ENCODE measurements at places on chromosomes 2 and 18. TPM values are rescaled to one million over a fixed set of nuclear protein-coding genes. Genes with fewer than 3 reads are reported as not detected.

GRCh38 chr2:128750328-128751165 is 431.9 kb upstream of the HS6ST1 start:
- DNase-seq = no peak

DNA sequence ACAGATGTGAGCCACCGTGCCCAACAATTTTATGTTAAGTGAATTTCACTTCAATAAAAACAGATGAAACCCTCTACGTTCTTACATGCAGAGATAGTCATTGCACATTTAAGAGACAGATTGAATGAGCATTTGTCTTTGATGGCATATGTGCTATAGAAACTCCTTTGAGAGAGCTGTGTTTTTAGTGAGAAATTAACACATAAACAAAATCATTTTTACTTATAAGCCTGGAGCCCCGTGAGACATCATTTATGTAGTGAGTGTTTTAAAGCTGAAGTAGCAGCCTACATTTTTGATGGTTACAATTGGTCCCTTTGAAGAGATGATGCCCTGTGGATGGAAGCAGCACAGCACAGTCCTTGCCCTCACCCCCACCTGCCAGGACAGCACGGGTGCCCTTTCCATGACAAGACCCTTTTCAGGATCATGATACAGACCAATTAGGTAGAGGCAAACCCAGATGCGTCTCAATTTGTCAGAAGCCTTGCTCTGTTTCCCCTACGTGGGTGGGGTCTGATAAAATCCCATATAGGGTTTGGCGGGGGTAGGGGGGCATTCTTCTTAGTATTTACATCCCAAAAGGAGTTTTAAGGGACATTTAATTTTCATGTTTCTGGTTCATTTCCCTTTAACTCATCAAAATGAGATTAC is 237.1 kb downstream of the BCL2 start:
- DNase-seq = no peak

Gene DSC2
- total RNA-seq = 4.6 TPM

DNA sequence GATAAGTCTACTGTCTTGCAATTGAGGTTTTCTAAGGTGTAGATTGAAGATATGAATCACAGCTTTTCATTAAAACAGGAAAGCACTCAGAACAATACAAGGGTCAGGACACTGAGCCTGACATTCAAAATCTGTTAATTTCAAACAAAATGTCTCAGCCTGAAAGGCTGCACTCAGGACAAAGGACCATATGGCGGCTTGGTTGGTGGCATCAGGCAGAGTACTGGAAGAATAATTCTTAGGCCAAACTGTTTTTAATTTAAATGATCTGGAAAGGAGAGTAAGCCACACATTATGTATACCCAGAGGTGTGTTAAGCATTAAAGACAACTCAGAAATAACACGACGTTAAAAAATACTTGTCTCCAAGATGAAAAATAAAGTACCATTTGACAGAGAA is 85.9 kb downstream of the SKA1 start:
- DNase-seq = no peak

Gene TFPI
- total RNA-seq = 118 TPM

- DNase-seq = no peak
These were observed 238.8 kb downstream of the SLC8A1 start for GRCh38 chr2:40213071-40213470.

DNA sequence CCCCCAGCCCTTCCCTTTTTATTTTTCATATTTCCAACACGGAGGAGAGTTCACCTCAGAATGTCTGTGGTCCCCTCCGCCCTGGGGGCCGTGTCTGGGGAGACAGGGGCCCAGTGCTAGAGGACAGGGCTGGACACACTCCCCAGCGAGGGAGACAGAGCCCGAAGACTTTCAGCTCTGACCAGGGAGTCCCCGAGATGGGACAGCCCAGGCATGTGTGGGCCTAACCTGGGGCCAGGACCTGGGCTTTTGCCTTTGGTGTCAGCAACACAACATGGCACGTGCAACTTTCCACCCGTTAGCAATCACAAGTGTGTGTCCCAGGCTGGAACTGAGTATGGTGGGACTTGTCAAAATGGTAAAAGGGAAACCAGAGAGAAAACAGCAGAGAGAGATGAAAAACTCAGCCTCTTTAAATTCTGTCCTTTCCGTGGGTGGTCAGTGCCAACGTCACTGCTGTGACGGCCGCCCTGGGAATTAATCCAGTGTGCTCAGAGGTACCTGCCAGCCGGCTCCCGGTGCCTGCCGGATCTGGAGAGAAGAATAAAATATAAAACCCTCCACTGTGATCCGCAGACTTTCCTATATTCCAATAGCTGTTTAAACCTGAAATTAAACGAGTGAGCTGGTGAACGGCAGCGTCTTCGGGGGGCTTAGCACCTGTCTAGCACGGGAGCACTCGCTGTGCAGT is 245.8 kb downstream of the EIPR1 start:
- no peak for DNase-seq

Gene MALL
- total RNA-seq = 2.3 TPM

GRCh38 chr2:133525613-133526529 is 42.4 kb downstream of the NCKAP5 start:
- DNase-seq = no peak

- peak; percentile 67 for DNase-seq
These were observed 623.1 kb upstream of the HS6ST1 start for GRCh38 chr2:128941751-128942150.

Gene ZC3H8
- total RNA-seq = 10.5 TPM

- no peak for DNase-seq
These were observed 119.4 kb downstream of the GREB1L start for GRCh38 chr18:21361307-21361880.

DNA sequence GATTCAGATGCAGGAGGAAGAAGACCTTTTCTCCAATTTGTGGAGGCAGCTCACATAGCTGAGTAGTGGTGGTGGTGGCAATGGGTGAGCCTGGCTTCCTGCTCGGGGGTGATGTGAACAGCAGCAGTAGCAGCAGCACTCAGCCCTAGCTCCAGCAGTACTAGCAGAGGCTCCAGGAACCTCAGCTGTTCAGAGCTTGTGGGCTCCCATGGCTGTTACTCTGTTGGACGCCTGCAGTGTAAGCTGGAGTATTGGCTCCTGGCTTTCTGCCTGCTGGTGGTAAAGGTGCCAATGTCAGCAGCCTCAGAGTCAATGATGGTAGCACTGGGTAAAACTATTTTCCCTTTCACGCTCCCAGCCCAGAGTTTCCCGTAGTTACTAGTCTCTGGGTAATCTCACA is 3.1 kb upstream of the SEH1L start:
- DNase-seq = peak; percentile 81

DNA sequence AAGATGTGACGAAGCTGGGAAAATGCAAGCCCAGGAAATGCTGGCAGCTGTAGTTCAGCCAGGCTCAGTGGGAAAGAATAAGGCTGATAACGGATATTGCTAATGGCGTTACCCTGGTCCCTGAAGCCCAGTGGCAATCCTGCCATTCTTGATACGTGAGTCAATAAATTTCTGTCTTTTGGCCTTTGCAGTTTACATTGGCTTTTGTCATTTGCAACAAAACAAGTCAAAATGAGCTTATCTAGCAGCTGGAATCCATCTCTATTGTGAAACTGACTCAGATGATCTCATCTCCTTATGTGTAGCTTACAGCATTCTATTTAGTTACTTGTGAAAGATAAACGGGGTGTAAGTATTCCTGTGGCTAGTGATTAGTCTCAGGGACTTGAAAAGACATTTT is 43.8 kb downstream of the ARL6IP6 start:
- DNase-seq = peak; percentile 55

Gene SLC30A3
- total RNA-seq = not detected

- DNase-seq = no peak
These were observed 14.1 kb upstream of the KLHL41 start for GRCh38 chr2:169495310-169495928.

GRCh38 chr2:21268197-21268877 is 144.6 kb downstream of the TDRD15 start:
- no peak for DNase-seq

DNA sequence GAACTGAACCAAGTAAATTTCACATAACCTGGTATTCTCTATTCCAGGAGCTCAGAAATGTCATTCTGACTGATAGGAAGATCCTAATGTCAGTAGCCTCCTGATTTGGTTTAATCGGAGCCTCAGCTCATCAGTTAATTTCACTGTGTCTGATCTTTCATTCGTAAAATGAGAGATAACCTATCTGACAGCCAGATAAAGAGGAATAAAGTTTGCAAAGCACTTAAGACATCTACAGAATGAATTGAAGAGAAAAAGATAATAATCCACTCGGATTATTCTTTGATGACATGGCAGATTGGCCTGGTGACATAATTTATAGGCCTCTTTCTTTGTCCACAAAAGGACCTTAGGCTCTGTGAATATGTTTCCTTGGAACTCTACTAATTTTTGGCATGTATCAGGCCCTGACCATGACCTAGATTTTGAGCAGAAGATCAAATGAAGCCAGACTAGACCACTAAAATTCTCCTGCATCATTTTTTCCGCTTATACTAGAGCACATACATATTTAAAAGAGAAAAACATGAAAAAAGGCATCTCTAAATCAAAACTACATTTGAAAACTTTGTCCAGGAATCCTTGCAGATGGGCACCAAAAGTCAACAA is 312.4 kb downstream of the MTX2 start:
- DNase-seq = no peak

Gene OBSL1
- 50.3 TPM for total RNA-seq

DNA sequence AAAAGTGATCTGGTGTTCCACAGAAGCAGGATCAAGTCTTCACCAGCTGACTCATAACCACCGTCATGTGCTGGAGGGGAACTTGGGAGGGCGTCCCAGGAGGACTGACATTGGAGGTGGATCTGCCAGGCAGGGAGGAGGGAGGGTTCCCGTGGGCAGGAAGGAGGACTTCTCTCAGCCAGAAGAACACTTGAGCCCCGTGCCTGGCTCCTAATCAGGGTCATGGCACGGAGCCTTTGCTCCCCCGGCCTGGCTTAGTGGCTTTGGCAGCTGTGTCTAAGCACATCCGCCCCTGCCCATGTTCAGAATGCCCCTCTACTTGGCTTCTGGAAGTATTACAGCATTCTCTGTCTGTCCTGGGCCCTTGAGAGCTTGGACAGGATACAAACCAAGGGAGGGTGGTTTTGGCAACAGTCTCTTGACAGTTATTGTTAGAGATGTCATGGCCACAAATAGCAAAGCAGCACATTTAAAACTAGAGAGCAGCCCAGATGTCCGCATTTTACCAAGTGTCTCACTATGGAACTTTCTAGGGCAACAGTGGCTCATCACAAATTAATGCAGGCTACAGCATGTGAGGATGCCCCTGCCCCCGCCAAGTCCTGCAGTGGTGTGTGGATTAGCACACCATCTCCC is 11.5 kb downstream of the PPP1R7 start:
- DNase-seq = peak; percentile 31

Gene FN1
- 247 TPM for total RNA-seq

GRCh38 chr2:33598561-33599174 is 431 bp downstream of the FAM98A start:
- DNase-seq = peak; percentile 71

Gene NCL
- 172 TPM for total RNA-seq

DNA sequence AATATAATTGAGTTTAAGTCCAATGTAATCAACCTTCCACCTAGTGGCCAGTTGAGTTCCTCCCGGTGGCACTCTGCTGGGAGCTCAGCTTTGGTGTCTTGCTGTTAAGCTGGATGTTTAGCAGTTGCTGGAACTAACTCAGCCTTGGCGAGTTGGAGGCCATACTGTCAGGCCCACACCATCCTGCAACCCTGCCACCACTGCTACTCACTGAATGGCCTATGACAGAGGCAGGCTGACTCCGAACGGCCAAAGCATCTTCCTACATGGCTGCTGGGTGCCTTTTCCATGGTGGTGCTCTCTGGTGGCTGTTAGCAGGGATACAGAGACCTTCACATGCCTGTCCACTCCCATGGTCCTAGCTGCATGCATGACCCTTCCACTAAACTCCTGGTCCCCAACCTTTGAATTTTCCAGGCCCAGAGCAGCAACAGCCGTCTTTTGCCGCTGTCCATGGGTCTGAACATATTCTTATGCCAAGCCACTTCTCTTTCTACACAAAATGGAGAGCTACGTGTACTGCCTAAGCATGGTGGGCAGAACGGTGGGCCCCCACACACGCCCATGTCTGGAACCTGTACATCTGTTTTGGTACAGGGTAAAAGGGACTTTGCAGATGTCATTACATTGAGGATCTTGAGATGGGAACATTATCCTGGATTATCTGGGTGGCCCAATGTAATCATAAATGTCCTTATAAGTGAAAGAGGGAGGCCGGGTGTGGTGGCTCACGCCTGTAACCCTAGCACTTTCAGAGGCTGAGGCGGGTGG is 15.0 kb upstream of the TRAF3IP1 start:
- DNase-seq = no peak

Gene LRRTM4
- total RNA-seq = 2.2 TPM

Gene PLGLB2
- not detected for total RNA-seq

Gene PDE1A
- total RNA-seq = 0.58 TPM

GRCh38 chr2:13240789-13241487 is 524.2 kb downstream of the TRIB2 start:
- DNase-seq = no peak

GRCh38 chr2:219293736-219294231 is 14.6 kb downstream of the DNAJB2 start:
- DNase-seq = no peak

DNA sequence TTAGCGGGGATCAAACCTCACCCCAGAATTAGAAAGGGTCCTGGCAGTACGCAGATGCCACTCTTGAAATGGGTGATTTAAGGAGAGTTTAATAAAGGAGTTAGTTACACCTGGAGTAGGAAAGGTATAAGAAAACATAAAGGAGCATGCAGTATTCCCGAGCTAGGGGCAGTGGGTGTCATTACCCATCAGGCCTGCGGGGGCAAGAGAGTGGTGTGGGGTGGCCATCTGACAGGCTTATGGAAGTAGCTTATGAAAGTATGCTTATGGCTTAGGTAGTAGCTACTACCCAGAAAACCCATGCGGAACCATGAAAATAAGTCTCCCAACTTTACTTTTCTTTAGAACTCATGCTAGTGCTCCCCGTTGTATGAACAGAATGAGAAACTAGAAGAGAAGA is 568.9 kb upstream of the ACVR2A start:
- DNase-seq = no peak

DNA sequence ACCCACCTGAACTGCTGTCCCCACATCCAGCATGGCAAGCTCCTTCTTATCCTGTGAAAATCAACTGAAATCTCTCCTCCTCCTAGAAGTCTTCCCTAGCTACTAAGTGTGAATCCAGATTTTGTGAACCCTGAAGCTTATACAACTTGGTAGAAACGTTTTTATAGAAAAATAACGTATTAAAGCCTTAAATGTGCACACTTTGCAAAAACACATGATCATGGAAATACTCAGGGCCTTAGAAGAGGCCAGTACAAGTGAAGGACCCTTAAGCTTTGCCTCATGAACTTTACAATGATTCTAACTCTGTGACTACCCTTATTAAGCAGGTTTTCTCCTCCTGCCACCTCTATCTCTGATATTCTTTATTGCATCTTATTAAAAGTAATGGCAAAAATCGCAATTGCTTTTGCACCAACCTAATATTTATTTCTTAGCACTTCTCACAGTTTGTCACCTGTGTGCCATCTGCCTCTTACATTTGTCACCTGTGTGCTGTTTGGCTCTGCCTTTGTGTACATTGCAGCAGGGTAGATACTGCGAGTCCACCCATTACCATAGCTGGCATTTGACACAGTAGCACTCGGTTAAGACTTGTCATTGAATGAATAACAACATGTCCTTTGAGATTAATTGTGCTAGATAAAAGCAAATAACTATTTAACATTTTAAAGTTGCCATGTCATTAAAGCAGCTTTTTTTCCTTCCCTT is 42.2 kb downstream of the FRZB start:
- no peak for DNase-seq

Gene CHST10
- total RNA-seq = not detected

Gene IER3IP1
- 39.1 TPM for total RNA-seq

- no peak for DNase-seq
These were observed 236.3 kb upstream of the ID2 start for GRCh38 chr2:8445580-8445979.

Data from stomach (tissue), 19 donors.